ENCODE measurements at places on chromosomes 12 and 14.
A peak's percentile ranks its signal among the peaks of the same experiment; 100 is the strongest.

GRCh38 chr12:5051334-5051733 lies 7.7 kb downstream of the KCNA5 start:
- DNase-seq, result no peak

GRCh38 chr12:2354151-2354991 lies 301.6 kb downstream of the CACNA1C start:
- no peak for DNase-seq

DNA sequence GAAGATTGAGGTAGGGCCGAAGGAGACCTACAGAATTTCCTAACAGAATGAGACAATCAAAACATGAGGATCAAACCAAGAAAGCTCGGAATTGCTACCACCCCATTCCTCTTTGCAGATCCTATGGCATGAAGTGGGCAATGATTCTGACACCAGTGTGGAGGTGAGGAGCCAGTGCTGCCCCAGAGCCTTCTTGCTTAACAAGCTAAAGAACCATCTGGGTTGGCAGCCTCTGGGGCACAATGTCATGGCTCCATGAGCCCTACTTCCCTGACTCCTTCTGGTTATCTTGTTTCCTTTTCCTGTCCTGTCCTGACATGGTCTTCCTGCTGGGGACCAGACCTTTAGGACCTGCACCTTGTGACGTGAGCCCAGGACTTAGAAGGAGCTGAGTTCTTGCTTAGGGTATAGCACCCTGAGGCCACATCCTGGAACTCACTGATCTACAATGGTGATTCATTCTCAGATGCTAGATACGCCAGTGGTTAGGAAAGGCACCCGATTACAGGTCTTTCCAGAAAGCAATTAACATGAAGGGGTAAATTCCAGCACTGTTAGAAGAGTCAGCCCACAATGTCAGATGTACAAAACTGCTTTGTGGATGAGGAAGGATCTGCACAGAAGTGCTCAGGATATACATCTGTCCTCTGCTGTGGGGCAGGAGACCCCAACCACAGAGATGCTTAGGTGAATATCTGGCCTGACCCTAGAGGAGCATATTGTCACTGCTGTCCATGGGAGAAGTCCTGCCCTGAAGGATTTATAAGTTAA lies 324.2 kb downstream of the ZFP36L1 start:
- DNase-seq, result no peak

GRCh38 chr12:48349471-48349870 lies 1.2 kb downstream of the ZNF641 start:
- DNase-seq, result no peak

GRCh38 chr14:92439537-92440344 lies 73.8 kb upstream of the RIN3 start:
- DNase-seq, result no peak

DNA sequence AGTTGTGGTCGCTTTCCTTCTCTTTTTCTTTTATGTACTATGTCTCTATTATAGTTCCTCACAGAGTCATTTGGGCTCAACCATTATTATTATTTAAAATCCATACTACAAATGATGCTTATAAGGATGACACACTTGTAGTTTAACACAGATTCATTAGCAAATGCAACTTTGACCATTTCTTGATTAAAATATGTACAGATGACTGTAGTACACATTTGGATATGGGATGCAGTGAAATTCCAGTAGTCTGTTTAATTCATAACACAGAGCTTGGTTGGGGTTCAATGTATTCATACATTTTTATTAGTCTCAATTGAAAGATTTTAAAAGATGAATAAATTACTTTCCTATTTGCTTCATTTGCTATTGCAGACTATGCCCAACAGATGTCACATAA lies 30.0 kb downstream of the SLC38A1 start:
- no peak for DNase-seq

DNA sequence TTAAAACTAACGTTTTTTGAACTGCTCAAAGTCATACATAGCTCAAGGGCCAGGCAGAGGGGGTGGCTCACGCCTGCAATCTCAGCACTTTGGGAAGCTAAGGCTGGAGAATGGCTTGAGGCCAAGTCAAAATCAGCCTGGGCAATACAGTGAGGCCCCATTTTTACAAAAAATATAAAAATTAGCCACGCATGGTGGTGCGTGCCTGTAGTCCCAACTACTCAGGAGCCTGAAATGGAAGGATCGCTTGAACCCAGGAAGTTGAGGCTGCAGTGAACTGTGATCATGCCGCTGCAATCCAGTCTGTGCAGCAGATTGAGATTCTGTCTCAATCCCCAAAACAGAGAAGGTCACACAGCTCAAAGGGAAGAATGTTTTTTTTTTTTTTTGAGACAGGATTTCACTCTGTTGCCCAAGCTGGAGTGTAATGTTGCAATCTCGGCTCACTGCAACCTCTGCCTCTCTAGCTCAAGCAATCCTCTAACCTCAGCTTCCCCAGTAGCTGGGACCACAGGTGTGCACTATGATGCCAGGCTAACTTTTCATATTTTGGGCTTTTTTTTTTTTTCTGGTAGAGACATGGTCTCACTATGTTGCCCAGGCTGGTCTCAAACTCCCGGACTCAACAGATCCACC lies 2.9 kb downstream of the RBM23 start:
- DNase-seq, result no peak

DNA sequence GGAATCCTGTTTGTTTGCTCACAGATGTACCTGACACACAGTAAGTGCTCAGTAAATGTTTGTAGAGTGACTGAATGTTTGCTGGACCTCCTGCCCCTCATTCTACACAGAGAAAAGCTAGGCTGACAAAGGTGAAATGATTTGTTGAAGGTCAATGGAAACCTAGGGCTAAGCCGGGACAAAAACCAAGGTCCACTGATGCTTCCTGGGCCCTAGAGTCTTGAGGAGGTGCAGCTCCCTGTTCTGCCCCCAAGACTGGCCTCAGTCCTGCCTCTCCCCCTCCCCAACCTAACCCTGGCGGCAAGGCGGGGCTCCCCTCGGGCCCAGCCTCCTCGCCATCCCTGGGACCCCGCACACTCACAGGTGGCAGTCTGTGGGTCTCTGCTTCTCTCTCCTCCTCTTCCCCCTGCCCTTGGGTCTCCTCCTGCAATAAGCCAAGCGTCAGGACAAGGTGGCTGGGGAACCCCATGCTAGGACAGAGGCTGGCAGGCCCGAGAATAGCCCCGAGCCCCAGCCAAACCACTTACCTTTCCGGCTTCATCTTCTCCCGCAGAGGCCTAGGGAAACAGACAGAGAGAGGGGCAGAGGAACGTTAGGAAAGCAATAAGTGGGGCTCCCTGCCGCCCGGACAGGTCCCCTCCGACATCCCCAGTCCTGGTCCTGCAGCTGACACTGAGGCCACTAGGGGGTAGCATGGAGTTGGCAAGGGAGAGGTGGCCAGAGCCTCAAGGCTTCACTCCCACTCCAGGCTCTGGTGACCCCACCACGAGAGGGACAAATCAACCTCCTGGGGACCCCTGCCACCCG lies 9.3 kb downstream of the PGF start:
- peak; percentile 70 for DNase-seq

DNA sequence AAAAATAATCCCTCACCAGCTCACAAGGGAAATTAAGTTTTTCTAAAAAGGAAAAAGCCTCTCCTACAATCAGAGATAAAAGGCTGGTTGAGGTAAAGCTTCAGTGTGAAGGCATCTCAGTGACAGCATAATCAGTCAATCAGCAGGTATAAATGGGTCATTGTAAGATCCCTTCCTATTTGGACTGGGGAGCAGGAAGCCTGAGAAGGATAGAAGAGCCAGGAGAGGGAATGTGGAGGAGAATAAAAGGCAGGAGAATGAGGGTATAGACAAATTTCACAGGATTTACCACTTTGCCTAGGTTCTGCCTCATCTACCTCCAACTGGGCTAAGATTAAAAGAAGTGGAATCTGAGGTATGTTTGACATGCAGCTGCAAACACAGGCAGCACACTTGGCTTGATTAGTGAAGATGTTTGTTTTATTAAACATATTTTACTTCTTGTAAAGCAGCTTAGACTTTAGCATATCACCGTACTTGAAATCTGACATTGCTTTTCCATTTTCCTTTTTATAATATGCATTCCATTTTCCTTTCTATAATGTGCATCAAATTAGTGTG lies 479.1 kb upstream of the USP15 start:
- no peak for DNase-seq

DNA sequence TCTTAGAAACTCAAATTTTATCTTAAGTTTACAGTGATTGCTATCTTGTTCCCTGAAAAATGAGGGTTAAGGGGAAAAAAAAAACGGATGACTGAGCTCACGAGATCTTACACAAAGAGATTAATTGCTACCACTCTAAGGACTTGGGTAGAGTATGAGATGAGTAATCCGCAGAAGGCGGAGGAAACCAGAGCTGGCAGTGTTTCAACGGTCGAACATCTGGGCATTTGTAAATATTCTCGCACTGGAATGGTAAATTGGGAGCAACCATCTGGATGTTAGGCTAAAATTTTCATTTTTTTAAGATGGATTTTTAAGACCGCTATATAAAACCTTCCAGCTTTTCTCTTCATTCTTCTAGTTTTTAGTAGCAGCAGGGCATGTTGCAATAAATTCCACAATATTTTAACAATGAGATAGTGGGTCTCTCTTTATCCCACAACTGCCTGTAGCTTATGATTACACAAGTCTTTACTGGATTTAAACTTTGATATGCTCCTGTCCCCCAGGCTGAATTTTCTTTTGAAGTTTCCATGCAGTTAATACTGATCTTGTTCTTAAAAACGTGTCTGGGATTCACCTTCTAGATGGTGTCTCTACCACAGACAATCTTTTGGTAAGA lies 1324.1 kb downstream of the AACS start:
- DNase-seq, result no peak

Measured in Kasumi-1 (cell line).